Activated CD8-positive, alpha-beta memory T cell treated with anti-CD3 and anti-CD28 coated beads for 36 hours (primary cell): ENCODE measurements at places on chromosomes 12 and 14. TPM values are rescaled to one million over a fixed set of nuclear protein-coding genes. Genes with fewer than 3 reads are reported as not detected.

TMEM30B gene
- total RNA-seq: 2.1 TPM

KRT2 gene
- total RNA-seq: not detected

RASSF9 gene
- total RNA-seq: not detected

MUCL1 gene
- total RNA-seq: not detected

CABP1 gene
- total RNA-seq: 0.17 TPM

CMA1 gene
- total RNA-seq: not detected

RIPK3 gene
- 8.2 TPM for total RNA-seq

SLC25A47 gene
- not detected for total RNA-seq

TSHR gene
- total RNA-seq: not detected

CCDC38 gene
- 0.25 TPM for total RNA-seq

BICDL1 gene
- 103 TPM for total RNA-seq

CAPZA3 gene
- total RNA-seq: not detected

ENDOU gene
- total RNA-seq: not detected

GDF3 gene
- total RNA-seq: not detected

ANO2 gene
- not detected for total RNA-seq

FOXM1 gene
- 79.1 TPM for total RNA-seq

ALX1 gene
- not detected for total RNA-seq

NDUFA12 gene
- total RNA-seq: 141 TPM

PTPRB gene
- not detected for total RNA-seq
